Activated CD8-positive, alpha-beta memory T cell treated with anti-CD3 and anti-CD28 coated beads for 4 hours (primary cell): ENCODE measurements at places on chromosomes 4 and X.

GRCh38 chr4:86592553-86593249 is 1.4 kb upstream of the PTPN13 start:
- no peak for DNase-seq

- no peak for DNase-seq
Measured at GRCh38 chr4:165726831-165727230, 146.2 kb upstream of the TLL1 start.

DNA sequence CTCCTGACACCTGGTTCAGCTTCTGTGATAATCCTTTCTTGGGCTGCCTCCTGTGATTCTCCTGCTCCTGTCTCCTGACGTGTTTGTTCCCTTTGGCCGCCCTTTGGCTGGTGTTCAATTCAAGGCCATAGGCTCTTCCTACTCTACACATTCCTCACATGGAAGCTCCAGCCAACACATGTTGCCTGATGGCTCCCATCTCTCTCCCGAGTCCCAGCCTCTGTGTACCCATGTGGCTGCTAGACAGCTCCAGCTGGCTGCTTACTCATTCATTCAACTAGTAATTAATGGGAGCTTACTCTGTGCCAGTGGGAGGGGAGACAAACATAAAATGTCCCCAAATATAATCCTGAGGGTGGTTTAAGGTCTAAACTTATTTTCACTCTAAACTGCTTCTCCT is 9.2 kb upstream of the MED28 start:
- no peak for DNase-seq

DNA sequence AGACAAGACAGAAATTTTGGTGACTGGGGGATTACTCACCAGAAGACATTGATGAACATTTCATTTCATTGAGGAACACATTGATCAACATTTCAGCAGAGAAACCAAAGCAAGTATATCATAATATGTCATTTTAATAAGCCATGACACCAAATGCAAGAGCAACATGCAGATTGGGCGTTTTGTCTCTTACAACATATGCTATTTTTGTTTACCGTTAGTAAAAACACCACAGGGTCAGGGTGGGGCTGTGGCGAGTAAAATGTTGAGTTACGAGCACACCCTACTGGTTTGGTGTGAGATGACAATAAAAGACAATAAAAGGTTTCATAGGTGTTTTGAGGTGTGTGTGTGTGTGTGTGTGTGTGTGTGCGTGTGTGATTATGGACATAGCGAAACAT is 294.5 kb downstream of the PDGFC start:
- no peak for DNase-seq

GRCh38 chrX:36898301-36898700 is 109.9 kb upstream of the FAM47C start:
- DNase-seq, result no peak

GRCh38 chr4:8071766-8072165 is 86.8 kb downstream of the ABLIM2 start:
- no peak for DNase-seq

GRCh38 chr4:6826781-6827508 is 44.4 kb downstream of the KIAA0232 start:
- no peak for DNase-seq

GRCh38 chrX:107773206-107773605 is 2.4 kb downstream of the TSC22D3 start:
- DNase-seq, result no peak

DNA sequence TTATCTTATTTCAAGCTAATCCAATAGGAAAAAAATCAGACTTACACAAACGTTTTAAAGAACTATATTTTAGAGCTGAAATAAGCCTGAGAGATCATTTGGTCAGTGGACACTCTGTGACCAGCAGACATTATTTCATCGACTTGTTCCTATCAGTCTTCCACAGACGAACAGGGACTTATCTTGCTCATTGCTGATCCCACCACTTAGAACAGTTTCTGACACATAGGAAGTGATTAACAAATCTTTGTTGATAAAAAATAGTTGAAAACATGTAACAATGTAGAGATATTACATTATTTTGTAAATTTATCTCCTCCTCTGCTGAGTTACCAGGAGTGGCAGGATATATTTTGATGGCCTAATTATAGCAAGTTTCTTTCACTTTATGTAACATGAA is 65.8 kb downstream of the TAPT1 start:
- no peak for DNase-seq

DNA sequence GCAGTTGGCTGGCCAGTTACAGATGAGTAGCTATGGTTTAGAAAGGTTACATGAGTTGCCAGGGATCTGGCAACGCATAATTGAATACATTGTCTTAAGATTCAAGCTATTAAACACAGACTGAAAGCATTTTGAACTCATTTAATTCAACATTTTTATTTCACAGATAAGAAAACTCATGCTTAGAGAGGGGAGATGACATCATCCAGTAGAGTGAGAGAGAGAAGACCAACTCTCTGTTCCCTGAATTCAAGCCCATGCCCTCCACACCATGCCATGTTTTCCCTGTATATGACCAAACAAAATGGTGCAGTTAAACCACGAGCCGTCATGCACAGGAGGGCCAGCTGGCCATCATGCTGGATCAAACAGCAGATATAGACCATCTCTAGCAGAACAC is 22.6 kb downstream of the SNCA start:
- no peak for DNase-seq

- no peak for DNase-seq
Measured at GRCh38 chr4:123415576-123415975, 19.0 kb downstream of the SPRY1 start.

- DNase-seq, result no peak
Measured at GRCh38 chr4:106270736-106271135, 45.3 kb downstream of the TBCK start.

- DNase-seq, result no peak
Measured at GRCh38 chr4:89029591-89029990, 27.4 kb downstream of the FAM13A start.

DNA sequence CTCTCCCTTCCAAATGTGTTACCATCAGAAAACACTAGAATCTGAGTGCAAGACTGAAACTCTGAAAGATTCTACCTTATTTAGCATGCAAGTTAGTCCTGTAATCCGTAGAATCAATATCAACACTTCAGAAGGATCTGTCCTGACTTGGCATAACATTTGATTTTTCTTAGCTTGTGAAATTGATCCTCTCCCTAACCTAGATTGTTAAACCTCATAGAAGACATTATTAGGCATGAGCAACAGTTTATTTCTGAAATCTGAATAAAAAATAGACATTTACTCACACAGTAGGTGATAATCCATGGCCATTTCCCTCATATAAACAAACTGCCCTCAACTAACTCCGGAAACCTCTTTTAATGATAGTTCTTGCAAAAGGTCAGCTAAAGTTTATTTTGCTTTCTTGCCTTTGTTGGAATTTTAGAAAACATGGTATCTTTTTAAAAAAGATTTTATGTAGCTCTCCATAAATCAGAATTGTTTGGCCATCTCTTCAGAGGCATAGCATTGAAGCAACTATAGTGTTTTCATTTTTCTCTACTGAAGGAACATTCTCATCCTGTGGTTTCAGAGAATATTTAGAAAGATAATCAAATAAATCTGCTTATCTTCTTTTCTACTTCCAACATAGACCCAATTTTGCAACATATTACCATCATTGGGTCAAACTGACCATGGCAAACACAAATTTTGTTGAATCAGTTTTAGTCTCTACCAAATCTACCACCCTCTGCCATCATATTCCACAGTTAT is 38.5 kb upstream of the PDLIM5 start:
- no peak for DNase-seq

- no peak for DNase-seq
Measured at GRCh38 chr4:15043922-15044321, 41.6 kb downstream of the CPEB2 start.

DNA sequence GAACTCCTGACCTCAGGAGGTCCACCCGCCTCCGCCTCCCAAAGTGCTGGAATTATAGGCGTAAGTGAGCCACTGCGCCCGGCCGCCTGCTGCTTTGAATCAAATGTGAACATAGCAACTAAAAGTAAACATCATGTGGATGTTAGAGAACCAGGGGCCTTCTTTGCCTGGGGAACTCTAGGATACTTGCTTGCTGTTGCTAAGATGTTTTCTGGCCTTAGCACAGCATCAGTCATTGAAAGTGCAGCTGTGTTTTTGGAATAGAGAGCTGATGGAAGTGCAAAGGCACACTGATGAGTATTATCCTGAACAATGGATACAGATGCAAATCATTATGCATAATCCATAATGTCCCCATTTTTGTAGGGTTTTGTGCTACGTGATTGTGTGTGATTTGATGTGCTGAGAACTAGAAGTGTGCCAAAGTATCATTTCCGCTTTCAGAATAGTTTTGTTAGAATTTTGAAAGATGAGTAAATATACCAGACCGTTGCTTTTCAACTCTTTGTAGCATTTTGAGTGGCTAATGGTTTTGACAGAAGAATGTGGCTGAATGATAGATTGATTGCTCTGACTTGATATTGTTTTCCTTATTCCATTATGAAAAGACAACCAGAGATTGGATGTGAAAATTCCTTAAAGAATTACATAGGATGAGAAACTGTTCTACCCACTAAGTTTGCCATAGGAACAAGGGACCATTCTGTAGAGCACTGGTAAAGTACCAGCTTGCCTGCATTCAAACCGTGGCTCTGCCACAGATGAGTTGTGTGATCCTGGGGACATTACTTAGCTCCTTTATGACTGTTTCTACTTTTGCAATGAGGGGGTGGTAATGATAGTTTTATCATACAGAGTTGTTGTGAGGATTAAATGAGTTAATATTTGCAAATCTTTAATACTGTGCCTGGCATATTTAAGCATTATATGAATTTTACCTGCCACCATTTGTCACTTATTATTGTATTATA is 74.7 kb downstream of the REPS2 start:
- DNase-seq, result no peak

GRCh38 chr4:106830879-106831278 is 205.2 kb downstream of the DKK2 start:
- no peak for DNase-seq

GRCh38 chr4:79886557-79886956 is 186.5 kb downstream of the ANTXR2 start:
- no peak for DNase-seq

- DNase-seq, result no peak
Measured at GRCh38 chr4:143230683-143231082, 46.0 kb downstream of the USP38 start.

DNA sequence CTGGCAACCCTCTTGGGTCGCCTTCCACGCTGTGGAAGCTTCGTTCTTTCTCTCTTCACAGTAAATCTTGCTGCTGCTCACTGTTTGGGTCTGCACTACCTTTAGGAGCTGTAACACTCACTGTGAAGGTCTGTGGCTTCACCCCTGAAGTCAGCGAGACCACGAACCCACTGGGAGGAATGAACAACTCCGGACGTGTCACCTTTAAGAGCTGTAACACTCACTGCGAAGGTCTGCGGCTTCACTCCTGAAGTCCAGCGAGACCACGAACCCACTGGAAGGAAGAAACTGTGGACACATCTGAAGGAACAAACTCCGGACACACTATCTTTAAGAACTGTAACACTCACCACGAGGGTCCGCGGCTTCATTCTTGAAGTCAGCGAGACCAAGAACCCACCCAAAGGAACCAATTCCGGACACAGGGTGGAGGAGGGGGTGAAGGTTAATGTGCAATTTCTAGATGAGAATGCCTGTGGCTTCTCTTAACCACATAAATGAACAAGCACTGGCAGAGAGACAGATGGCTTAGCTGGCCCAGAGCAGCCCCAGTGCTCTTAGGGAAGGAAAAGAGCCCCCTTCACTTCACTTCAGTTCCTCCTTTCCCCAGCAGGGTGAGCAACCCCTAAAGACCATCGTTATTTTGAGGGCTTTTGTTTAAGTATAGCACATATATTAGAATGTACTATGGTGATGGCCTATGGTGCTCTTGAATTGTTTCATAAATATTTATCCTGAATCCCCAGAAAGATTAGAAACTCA is 73.0 kb downstream of the LUZP4 start:
- no peak for DNase-seq

- no peak for DNase-seq
Measured at GRCh38 chr4:108360754-108361445, 192.2 kb upstream of the LEF1 start.

- DNase-seq, result no peak
Measured at GRCh38 chrX:131393426-131393825, 104.3 kb upstream of the IGSF1 start.

- DNase-seq, result no peak
Measured at GRCh38 chr4:181685461-181685860, 557.7 kb upstream of the TENM3 start.

DNA sequence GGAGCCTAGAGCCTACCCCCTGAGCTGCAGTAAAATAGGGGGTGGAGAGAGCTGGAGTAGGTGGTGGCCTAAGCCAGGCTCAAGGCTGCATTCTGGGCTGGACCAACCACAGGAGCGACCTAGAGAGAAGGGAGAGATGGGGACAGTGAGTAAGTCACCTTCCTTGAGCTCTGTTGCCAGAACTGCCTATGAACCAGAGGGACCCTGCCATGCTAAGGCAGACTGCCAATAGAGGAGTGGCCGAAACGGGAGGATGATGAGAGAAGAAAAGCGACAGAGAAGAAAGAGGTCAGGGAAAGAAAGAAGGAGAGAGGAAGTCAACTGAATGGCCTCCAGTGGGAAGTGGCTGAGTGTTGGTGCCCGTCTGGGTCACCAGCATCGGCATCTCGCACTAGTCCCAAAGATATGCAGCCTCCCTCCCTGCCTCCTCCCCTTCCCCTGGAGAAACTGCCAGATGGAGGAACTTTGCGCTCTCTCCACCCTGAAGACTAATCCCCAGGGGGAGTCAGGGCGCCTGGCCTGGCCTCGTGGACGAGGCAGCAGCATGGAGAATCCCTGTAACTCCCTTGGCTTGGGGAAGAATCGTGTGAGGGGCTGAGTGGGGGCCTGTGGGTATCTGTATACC is 28.8 kb downstream of the ELF4 start:
- DNase-seq, result no peak

- no peak for DNase-seq
Measured at GRCh38 chrX:19624739-19625138, 109.4 kb upstream of the MAP3K15 start.

DNA sequence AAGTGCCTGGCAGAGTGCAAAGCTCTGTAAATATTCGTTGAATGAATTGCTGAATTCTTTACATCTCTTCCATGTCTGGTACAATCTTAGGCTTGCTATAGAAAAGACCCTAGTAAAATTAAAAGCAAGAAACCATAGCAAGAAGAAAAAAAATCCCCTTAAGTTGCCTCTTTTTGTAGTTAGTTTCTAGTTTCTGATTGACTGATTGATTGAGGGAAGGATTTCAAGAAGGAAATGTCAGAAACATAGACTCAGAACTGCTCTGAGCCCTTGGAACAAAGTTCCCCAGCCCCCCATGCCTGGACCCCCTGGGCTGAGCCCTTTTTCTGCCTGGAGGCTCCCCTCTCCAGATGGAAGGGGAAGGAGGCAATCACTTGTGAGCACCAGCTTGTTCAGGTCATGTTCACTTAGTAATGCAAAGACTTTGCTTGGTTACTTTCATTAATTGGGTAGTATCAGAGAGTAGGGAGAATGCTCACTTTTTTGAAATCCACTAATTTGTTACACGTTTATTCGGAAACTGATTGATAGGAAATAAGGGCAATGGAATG is 35.6 kb downstream of the DAPP1 start:
- DNase-seq, result no peak

GRCh38 chr4:1246111-1246881 is 2.6 kb downstream of the CTBP1 start:
- DNase-seq, result no peak

GRCh38 chr4:73068491-73069337 is 802 bp downstream of the COX18 start:
- DNase-seq, result no peak

- no peak for DNase-seq
Measured at GRCh38 chr4:161167539-161167938, 996.3 kb downstream of the FSTL5 start.
